Amygdala (tissue), 56 donors: ENCODE measurements at places on chromosomes 1 and 21.

DNA sequence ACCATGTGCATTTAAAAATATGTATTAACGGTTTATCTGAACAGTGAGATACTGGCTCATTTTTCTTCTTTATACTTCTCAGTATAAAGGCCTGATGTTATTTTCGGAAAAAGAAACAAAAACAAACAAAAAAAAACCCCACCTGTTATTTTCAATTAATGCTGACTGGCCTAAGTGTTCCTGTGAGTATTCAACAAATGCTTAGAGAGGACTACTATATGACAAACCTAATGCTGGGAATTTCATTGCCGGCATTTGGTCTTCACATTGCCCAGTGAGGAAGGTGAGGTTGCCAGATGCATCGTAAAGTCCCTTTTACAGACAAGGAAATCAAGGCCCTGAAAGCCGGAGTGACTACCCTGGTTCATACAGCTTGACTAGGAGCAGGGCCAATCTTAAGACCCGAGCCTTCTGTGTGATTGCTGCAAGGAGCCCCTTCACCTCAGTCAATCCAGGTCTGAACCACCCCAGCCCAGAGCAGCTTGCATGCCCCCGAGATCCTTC, 599 bp downstream of the MRPL24 start:
- no peak for DNase-seq

DNA sequence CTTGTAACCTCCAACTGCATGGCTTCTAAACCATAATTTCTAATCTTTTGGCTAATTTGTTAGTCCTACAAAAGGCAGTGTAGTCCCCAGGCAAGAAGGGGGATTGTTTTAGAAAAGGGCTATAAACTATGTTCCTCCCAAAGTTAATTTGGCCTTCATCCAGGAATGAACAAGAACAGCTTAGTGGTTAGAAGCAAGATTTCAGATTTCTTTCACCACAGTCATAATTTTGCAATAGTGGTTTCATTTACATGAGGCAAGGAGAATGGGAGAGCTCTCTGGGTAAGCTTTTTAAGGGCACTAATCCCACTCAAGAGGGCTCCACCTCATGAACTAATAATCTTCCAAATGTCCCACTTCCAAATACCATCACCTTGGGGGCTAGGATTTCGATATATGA, 1353.9 kb downstream of the NCAM2 start:
- no peak for DNase-seq

- DNase-seq, result no peak
Measured at GRCh38 chr1:62438163-62438562, 1.3 kb downstream of the USP1 start.

DNA sequence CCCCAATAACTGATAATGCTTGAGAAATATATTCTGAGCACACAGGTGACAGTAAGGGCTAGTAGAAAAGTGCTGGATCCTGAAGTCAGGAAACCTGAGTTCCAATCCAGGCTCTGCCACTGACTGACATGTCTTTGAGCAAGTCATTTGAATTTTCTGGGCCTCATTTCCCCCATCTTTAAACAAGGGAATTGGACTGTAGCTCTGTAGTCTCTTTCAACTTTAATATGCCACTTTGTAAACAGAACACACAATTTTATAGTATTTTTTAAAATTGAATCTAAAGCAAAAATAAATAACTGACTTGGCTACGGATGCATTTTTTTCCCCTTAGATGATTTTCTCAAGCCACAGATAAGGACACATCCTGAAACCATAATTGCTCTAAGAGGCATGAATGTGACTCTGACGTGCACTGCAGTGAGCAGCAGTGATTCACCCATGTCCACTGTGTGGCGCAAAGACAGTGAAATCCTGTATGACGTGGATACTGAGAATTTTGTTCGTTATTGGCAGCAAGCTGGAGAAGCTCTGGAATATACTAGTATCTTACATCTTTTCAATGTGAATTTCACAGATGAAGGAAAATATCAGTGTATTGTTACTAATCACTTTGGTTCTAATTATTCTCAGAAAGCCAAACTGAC, 37.0 kb downstream of the LRIG2 start:
- no peak for DNase-seq

DNA sequence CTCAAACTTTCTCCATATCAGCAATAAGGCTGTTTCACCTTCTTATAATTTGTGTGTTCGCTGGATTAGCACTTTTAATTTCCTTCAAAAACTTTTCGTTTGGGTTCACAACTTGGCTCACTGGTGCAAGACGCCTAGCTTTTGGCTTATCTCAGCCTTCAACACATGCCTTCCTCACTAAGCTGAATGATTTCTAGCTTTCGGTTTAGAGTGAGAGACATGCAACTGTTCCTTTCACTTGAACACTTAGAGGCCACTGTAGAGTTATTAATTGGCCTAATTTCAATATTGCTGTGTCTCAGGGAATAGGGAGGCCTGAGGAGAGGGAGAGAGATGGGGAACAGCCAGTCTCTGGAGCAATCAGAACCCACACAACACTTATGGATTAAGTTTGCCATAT, 41.2 kb upstream of the IFNLR1 start:
- DNase-seq, result no peak

DNA sequence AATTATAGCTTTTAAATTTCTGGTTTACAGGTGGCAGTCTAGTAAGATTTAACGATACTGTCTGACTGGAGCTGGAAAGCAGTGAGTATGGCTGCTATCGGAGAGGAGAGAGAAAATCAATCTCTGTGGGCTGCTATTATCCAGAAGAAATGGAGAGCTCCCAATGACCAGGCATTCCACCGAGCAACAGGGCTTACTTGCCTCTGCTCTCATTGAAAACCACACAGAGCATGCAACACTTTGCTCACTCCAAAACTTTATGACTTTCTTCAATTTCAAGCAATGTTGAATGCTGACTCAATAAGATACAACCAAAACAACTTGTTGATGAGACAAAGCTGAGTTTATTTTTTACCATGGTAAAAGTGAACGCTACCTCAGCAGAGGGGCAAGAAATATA, 337.0 kb upstream of the NCAM2 start:
- no peak for DNase-seq

GRCh38 chr1:43269627-43270375, at the start of gene TMEM125:
Gene TMEM125, plus strand, starts transcription at chr1:43269983. Its CDS starts 2,740 bp downstream, at chr1:43272723.
- no peak for DNase-seq

DNA sequence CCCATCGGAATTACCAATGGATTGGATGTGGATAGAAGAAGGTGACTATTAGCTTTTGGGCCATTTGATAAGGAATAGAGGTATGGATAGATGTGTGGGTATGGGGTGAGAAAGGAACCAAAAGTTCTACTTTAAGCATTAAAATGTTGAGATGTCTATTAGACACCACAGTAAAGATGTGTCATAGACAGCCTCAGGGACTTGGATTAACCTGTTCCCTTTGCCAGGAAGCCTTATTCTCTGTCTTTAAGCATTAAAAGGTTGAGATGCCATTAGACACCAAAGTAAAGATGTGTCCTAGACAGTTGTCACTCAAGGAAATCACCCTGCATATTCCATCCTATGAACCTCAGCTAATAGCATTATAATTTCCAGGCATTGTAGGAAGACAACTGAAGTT, 11.0 kb upstream of the DENND1B start:
- DNase-seq, result no peak

- DNase-seq, result no peak
Measured at GRCh38 chr1:54497338-54497737, 50.7 kb upstream of the ACOT11 start.

- no peak for DNase-seq
Measured at GRCh38 chr1:45365051-45365450, 24.8 kb upstream of the MUTYH start.

DNA sequence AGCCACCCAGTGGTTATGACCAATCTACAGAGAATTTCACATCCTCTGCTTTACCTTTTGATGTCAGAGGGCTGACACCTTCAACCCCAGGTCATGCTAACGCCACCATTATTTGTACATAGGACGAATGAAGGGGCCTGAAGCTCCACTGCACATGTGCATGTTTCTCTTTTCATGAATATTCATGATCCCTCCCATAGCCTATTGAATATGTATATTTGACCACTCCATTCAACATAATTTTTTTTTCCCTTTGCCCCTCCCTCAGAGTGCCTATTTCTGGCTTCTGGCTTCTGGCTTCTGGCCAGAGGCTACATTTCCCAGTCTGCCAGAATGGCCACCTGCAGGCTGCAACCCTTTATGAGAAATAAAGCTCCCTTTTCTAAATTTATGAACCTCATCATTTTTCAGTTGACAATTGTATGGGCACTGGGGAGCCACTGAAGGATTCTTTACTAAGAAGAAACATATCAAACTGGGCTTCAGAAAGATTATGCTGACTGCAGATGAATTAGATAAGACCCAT, 406.7 kb downstream of the SIPA1L2 start:
- no peak for DNase-seq

- peak; percentile 39 for DNase-seq
Measured at GRCh38 chr1:204077979-204078696, 5.2 kb downstream of the SOX13 start.

- DNase-seq, result no peak
Measured at GRCh38 chr1:92219028-92219427, 1.3 kb downstream of the C1orf146 start.

GRCh38 chr1:156394835-156395461, 25.9 kb downstream of the RHBG start:
- no peak for DNase-seq
